ENCODE measurements at places on chromosomes 7 and 10.

DNA sequence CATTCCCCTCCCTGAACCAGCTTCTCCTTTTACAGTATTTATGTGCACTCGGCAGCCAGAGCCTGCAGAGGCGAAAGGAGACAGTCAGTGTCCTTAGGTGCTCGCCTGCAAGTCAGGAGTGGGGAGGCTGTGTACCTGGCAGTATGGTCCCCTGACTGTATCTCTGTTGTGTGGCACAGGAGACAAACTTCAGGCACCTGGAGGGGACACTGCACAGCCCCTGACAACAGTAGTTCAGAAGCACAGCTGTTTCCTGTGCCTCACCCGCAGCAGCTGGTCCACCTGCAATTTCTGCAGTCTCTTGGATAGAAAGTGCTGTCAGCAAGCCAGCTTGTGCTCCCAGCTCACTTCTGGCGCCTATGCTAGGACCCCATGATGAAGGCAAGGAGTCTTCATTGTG lies 73.4 kb upstream of the LAMB4 start:
- no peak for DNase-seq

DNA sequence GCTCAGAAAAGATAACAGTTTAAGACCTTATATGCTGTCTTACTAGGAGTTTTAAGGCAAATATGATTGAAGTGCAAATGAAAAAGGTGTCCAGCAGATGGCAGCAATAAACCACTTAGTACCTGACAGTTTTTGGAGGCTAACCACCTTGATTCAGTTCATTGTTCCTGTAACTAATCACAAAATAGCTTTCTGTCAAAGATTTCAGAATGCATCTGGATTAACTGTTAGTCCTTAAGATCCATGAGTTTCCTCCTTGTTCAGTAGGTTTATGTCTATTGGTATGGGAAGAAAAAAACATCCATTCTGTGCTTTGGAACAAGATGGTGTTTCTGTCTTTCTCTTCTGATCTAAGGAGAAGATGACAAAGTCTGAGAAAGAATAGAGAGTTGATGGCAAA lies 46.6 kb downstream of the CCSER2 start:
- DNase-seq, result peak; percentile 2

GRCh38 chr7:112052993-112053736 lies 153.0 kb downstream of the DOCK4 start:
- no peak for DNase-seq

GRCh38 chr10:57921140-57921539 lies 346.6 kb downstream of the IPMK start:
- DNase-seq, result no peak

- no peak for DNase-seq
These were observed 159.1 kb downstream of the UBE2H start for GRCh38 chr7:129793506-129794310.

GRCh38 chr7:3067193-3067592 lies 23.5 kb upstream of the CARD11 start:
- no peak for DNase-seq

DNA sequence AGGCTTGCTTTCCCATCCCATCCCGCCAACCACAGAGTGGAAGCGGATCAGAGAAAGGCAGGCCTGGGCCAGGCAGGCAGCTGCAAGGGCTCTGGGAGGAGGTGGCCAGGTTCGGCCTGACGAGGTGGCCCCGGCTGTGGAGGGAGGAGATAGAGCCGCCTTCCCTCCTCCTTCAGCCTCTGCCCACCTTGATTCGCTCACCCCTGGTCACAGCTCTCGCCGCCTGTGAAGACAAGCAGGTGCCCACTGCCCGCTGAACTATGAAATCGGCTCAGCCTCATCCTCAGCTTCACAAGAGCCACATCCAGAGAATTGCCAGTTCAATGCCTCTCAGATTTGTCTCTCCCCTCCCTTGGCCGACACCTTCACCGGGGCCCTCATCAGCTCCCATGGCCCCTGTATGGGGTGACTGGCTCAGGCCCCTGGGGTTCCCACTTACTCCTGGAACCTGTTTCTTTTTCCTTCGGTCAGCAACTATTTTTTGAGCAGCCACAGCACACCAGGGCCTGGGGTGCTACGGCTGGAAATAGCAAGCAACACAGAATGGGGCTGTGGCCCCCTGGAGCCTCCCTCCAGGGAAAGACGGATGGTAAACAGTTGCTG lies 80.0 kb upstream of the CHST15 start:
- no peak for DNase-seq

GRCh38 chr7:94354953-94355352 lies 39.7 kb upstream of the COL1A2 start:
- no peak for DNase-seq

DNA sequence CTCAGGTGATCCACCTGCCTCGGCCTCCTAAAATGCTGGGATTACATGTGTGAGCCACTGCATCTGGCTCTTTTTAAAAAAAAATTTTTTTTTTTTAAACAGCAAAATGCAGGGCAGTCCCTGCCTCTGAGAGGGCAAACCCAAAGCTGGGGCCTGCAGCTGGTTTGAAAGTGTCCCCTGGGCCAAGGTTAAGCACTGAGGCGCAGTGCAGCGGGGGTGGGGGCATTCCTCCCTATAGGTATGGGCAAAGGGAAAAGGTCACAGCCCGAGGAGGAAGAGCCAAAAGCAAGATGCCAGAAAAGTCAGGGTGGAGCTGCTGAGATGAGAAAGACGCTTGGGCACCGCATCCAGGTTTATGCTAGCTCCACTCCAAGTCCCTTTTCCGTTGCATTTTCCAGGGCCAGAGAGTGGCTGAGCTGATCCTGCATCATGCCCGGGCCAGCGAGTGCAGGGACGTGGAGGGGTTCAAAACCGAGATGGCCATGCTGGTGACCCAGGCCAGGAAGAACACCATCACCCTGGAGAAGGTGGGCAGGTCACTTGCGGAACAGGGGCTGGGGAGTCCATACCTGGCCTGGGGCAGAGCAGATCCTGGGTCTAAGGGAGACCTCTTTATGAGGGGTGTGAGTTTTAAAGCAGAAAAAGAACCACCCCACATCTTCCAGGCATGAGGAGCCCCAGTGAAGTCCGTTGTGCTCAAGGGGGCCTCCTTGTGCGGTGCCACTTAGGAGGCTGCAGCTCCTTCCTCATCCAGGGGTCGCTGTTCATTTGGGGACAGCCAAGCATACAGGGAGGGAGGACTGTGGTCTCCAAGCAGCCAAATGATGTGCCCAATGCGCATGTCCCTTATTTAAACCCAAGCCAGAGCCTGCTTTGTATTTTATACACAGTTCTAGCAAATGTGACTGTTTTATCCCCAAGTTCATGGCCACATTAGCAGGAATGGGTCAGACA lies 7.0 kb upstream of the NDUFB2 start:
- DNase-seq, result no peak

GRCh38 chr10:15719899-15720634 lies at the start of gene ITGA8:
Gene ITGA8 (minus strand): TSS chr10:15719922. CDS start chr10:15719771, 151 bp downstream.
- DNase-seq, result no peak

- DNase-seq, result no peak
These were observed 23.7 kb downstream of the SRRM3 start for GRCh38 chr7:76225379-76225778.

- no peak for DNase-seq
These were observed 45.3 kb downstream of the TSPAN15 start for GRCh38 chr10:69496352-69497230.

DNA sequence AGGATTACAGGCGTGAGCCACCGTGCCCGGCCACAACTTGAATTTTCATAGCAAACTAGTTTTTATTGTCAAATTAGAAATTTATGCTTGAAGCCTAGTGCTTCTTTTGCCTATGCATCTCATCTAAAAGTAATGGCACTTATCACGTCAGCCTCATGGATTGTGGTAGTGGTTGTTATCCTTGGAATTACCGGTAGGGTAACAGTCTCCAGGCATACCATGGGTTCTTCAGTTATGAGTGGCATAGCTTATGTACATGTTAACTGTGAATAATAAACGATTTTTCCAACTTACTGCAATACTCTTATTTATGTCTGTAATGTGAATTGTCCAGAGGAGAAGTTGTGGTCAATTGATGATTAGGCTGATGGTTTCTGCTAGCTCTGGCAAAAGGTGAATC lies 63.1 kb downstream of the BMPR1A start:
- DNase-seq, result no peak

GRCh38 chr7:44634187-44634838 lies 27.9 kb downstream of the OGDH start:
- no peak for DNase-seq

- DNase-seq, result no peak
These were observed 480.9 kb downstream of the PHTF2 start for GRCh38 chr7:78279457-78279856.

DNA sequence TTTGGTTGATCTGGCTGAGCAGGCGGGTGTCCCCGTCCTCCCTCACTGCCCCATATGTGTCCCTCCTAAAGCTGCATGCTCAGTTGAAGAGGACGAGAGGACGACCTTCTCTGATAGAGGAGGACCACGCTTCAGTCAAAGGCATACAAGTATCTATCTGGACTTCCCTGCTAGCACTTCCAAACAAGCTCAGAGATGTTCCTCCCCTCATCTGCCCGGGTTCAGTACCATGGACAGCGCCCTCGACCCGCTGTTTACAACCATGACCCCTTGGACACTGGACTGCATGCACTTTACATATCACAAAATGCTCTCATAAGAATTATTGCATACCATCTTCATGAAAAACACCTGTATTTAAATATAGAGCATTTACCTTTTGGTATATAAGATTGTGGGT lies 26.9 kb upstream of the TRIM56 start:
- no peak for DNase-seq

GRCh38 chr7:147089051-147089461 lies 972.5 kb downstream of the CNTNAP2 start:
- DNase-seq, result no peak

- DNase-seq, result no peak
These were observed 430.2 kb downstream of the PTPRN2 start for GRCh38 chr7:158157460-158157859.

- DNase-seq, result no peak
These were observed 39.6 kb downstream of the NEUROG3 start for GRCh38 chr10:69533658-69534057.

GRCh38 chr10:103652599-103653281 lies 159.2 kb downstream of the NEURL1 start:
- DNase-seq, result no peak

GRCh38 chr7:2553108-2553507 lies 2.2 kb downstream of the BRAT1 start:
- no peak for DNase-seq

DNA sequence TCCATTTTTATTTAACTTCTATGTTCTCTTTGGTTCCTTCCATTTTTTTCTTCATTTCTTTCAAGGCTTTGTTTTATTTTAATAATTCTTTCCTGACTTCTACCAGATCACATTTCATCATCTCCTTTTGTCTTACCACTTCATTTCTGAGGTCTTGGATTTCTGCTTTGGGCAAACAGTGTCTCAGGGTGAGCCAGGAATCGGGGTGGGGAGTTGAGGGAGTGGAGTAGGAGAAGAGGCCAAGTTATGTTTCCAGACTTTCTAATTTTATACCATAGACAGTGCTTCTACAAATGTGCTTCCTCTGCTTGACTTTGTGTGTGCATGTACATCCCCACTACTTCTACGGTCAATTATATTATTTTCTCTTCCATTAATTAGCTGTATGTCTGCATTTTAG lies 112.1 kb downstream of the PRKG1 start:
- DNase-seq, result no peak

GRCh38 chr10:86538547-86538946 lies 17.0 kb upstream of the WAPL start:
- DNase-seq, result no peak

- no peak for DNase-seq
These were observed at the start of gene HK1 for GRCh38 chr10:69278446-69278963. Gene HK1 (plus strand): TSS chr10:69278496.

GRCh38 chr7:132232406-132232805 lies 343.9 kb downstream of the PLXNA4 start:
- no peak for DNase-seq

DNA sequence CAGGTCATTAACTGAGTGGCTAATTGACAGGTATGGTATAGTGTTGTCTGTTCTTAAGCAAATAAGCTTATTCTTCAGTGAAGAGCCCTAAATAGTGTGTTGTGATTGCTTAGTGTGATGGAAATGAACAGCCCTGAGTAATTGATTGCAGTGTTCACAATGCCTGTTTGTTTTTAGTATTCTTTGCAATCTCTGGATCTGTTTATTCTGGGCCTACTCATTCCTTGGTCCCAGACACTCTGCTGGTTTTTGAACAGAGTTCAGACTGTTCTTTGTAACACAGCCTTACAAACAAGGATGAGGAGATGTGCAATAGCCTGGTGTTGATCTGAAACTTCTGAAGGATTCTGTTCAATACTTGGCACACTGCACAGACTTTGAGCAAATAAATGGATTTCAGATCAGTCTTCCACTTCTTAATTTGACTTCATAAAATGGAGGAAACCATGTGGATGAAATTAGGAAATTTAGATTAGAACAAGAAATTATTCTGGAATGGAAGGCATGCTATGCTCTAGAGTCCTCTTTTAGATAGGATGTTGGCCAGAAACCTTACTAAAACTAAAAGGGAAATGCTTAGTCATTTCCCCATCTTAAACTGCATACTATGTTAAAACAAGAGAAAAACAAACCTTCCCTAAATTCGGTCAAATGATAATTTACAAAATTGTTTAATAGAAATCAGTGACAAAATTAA lies 444.2 kb upstream of the SEMA3D start:
- DNase-seq, result no peak

- DNase-seq, result no peak
These were observed 2.0 kb upstream of the GNAI1 start for GRCh38 chr7:80132594-80132993.

GRCh38 chr10:85673270-85673669 lies 693.3 kb downstream of the GRID1 start:
- DNase-seq, result no peak

DNA sequence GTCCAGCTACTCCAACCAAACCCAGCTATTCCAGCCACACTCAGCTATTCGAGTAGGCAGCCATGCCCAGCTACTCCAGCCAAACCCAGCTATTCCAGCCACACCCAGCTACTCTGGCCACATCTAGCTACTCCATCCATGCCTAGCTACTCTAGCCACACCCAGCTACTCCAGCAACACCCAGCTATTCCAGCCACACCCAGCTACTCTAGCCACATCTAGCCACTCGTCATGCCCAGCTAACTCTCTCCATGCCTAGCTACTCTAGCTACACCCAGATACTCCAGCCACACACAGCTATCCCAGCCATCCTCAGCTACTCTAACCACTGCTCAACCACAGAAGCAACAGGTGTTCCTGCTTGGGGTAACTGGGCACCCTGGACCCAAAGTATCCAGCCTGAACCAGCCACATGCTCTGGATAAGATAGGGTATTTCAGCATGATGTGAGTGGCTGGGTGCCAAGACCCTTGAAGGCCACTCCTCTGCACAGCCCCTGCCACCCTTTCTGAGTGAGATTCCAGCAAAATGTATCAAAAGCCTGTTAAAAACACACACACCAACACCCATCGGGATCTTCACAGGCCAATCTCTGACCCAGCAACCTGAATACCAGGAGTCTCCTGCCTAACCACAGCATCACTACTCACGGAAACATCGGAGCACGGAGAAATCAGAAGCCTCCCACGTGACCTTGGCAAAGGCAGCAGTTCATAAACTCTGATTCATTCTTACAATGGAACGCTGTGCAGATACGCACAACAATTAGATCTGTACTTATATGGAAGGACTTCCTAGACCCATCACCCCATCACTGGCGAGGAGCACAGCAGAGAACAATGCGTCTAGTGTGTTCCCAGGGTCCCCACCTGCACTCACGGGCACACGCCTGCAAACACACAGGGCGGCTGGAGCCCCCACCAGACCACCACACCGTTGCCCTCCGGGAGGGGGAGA lies 51.8 kb upstream of the DNAAF5 start:
- no peak for DNase-seq

Data from NCI-H187 (cell line).